Endothelial cell (in vitro differentiated cells): ENCODE measurements at places on chromosomes 5 and 9. TPM values are rescaled to one million over a fixed set of nuclear protein-coding genes. Genes with fewer than 3 reads are reported as not detected.

- no peak for DNase-seq
These were observed 152.2 kb downstream of the ADAMTSL1 start for GRCh38 chr9:18626046-18626698.

DNA sequence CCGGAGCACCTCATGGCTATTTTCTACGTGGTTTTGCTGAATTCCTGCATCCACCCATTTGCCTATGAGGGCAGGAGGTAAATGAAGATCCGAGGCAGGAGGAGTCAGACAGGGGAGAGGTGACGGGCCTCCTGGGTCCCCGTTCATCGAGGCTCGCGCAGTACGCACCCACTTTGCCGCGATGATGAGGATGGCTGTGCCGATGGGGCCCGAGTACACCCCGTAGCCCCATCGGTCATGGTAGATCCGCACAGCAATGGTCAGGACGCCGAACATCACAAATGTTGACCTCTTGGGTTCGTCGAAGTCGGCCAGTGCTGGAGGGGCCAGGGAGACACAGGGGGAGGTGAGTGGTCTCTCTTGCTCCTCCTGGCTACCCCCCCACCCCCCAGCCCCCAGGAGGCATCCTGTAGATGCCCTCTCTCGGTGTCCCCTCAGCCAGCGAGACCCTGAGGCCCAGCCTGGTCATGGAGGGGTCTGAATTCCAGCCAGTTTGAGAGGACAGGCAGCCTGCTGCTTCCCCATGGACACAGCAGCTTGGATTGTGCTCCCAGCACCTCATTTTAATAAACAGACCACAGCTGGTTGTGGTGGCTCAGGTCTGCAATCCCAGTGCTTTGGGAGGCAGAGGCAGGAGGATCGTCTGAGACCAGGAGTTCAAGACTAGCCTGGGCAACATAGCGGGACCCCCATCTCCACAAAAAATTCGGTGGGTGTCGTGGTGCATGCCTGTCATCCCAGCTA is 5.9 kb downstream of the MYMK start:
- DNase-seq = no peak

GRCh38 chr5:73221726-73222125 is 48.7 kb downstream of the TMEM174 start:
- no peak for DNase-seq

- DNase-seq = no peak
These were observed 372.0 kb upstream of the KCNN2 start for GRCh38 chr5:113989913-113990305.

GRCh38 chr9:306907-307306 is 92.2 kb downstream of the DOCK8 start:
- peak; percentile 28 for DNase-seq

DNA sequence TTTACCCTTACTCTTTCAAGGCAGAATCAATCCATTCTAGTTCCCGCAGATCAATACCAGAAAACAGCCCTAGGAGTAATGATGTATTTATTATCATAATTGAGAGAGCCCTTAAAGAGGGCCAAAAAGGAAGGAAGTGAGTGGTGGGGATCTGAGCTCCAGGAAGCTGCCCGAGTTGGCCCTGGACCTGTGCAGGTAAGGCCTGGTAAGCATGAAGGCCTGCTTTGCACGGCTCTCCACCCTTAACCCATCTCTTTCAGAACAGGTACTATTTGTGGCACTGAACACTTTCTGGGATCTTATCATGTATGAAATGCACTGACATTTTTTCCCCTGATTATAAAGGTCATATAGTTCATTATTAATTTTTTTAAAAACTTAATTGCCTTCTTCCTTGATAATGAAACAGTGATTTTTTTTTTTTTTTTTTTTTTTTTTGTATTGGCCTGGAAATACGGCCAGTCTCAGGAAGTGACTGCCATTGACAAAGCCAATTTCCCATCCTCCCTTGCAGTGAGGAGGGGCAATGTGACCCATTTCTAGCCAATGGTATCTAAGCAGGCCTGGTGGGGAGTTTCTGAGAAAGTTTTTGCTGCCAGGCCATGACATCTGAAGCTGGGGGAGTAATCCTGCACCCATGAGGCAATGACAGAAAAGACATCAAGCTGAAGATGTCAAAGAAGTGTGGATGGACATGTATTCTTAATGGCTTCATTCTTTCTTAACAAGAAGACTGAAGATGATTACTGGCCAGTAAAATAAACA is 6.3 kb upstream of the MVB12B start:
- no peak for DNase-seq

AGXT2 gene
- not detected for total RNA-seq
